Foreskin melanocyte (primary cell): ENCODE measurements at places on chromosomes 4 and X.

GRCh38 chr4:112509243-112510141 is 6.5 kb downstream of the NEUROG2 start:
- DNase-seq, result no peak

DNA sequence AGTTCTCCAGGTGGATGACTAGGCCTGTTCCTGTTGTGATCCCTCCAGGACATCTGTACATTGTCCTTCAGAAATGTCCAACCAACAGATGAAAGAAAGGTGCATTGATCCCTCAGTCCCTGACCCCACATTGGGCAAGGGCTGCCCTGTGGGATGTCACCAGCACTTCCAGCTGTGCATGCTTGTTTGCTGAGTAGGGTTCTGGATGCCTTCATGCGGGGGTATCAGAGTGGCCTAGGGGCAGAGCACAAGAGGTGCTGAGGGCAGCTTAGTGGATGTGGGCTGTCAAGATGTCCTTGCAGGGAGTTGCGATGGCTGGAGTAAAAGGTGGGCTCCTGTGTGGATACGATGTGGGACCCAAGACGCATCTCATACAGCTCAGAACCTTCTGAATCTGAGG is 112.5 kb downstream of the PALLD start:
- DNase-seq, result no peak

- DNase-seq, result no peak
These were observed 51.7 kb downstream of the ARFIP1 start for GRCh38 chr4:152831416-152831815.

GRCh38 chrX:4277122-4277521 is 563.7 kb upstream of the PRKX start:
- no peak for DNase-seq

- DNase-seq, result no peak
These were observed 44.3 kb downstream of the ARSJ start for GRCh38 chr4:113935190-113935589.

DNA sequence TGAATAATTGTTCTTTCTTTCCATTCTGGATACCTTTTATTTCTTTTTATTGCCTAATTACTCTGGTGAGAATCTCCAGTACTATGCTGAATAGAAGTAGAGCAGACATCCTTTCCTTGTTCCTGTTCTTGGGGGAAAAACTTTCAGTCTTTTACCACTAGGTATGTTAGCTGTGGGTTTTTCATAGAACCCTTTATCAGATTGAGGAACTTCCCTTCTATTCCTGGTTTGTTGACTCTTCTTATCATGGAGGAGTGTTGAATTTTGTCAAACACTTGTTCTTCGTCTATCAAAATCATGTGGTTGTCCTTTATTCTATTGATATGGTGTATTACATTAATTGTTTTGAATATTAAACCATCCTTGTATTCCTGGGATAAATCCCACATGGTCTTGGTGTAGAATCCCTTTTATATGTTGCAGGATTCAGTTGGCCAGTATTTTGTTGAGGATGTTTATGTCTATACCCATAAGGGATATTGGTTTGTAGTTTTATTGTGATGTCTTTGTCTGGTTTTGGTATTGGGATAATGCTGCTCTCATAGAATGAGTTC is 23.6 kb downstream of the SH3BP2 start:
- DNase-seq, result no peak

- DNase-seq, result no peak
These were observed 20.4 kb downstream of the DOK7 start for GRCh38 chr4:3483471-3483921.

- peak; percentile 42 for DNase-seq
These were observed 5.6 kb upstream of the TEC start for GRCh38 chr4:48275247-48275646.

- DNase-seq, result no peak
These were observed 38.2 kb downstream of the CENPI start for GRCh38 chrX:101136235-101136634.

GRCh38 chrX:24153178-24153795 is 3.8 kb downstream of the ZFX start:
- DNase-seq, result no peak

DNA sequence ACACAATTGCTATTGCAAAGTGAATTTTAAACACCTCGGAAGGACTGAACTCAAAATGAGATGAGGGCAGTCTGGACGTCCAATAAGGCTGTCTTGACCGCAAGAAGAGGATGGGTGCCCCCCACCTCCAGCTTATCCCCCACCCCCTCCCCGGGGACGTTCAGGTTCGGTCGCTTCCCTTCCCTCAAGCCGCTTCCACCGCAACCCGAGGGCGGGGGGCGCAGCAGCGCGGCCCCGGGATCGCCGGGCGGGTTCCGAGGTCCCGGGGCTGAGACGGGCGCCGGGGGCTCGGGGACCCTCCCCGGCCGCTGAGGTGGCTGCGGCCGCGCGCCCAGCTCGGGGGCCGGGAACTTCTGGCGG is 480 bp downstream of the USP46 start:
- DNase-seq, result no peak

DNA sequence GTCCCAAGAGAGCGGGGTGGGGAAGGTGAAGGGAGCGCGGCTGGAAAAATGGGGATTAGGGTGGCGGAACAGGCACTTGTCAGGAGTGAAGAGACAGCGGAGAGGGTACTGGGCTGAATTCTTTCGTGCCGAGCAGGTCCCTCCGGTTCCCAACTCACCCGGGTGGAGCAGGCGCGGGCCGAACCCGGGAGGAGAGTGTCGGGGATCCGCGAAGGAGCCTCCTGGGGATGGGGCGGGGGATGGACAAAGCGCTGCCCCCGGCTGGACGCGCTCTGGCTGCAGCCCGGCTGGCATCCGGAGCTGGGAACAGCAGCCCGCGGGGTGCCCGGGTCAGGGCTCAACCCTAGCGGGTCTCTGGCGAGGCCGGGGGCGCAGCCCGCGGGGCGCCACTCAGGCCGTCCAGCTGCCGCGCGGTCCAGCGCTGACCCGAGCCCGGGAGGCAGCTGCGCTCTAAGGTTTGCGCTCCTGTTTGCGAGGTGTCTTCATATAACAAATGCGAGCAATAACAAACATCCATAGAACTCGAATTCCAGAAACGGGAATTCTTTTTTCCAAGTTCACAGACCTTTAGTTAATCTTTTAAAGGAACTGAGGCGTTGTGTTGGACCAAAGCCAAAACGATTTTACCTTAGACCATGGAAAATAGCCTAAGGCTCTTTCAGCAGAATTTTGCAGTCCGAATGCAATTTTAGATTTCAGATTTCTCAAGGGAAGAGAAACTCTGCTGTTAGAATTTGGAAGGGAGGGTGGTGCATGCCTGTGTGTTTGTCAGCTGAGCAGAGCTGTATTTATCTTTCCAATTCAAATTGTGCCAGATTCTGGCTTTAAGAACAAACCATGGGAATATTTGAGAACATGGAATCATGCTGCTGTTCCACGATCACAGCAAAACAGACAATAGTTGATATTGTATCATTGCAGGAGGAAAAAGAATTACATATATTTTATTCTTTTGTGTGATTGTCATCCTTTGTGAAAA is 744 bp downstream of the NPY5R start:
- DNase-seq, result no peak

- DNase-seq, result no peak
These were observed 52.6 kb downstream of the LIMCH1 start for GRCh38 chr4:41590591-41590990.

DNA sequence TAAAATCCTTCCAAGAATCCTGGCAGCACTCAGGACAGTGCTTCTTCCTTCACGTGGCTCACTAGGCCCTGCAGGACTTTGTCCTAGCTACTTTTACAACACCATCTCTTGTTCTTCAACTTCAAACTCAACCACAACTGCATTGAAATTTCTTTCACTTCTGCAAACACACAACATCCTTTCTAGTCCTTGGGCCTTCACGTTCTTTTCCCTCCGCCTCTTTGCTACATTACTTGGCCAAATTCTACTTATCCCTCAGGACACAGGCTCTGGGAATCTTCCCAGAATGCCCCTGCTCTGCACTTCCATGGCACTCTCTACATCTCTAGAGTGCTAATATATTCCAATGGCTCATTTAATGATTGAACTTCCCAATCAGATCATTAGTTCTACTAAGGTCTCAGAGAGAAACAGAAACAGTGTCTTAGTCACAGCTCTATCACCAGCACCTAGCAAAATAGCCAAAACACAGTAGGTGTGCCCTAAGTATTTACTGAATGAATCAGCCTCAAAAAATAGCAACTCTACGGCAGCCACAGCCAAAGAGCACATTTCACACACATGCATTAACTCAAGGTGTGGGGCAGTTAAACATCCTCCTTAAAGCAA is 73.3 kb downstream of the MANBA start:
- peak; percentile 46 for DNase-seq

GRCh38 chrX:22690116-22690515 is 309.6 kb upstream of the DDX53 start:
- no peak for DNase-seq

- DNase-seq, result no peak
These were observed 15.0 kb upstream of the MTNR1A start for GRCh38 chr4:186570193-186570996.

DNA sequence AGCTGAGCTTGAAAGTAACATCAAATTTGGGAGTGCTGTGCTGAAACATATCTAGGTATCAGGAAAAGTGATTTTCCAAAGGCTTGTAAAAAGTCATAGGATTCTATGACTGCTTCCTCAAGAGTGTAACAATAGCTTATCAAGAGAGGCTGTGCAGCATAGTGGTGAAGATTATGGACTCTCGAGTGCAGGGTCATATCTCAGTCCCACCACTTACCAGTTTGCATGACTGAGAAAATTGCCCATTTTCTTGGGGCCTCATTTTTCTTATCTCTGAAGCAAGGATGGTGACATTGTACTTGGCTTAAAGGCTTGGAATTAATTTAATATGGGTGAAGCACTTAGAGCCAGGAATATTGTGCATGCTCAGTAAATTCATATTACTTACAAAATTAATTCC is 57.2 kb downstream of the AFF1 start:
- DNase-seq, result no peak

GRCh38 chrX:10648614-10649013 is 28.2 kb upstream of the MID1 start:
- DNase-seq, result no peak

GRCh38 chr4:183571350-183571941 is 66.6 kb downstream of the ING2 start:
- DNase-seq, result no peak

GRCh38 chr4:171342646-171343045 is 470.6 kb upstream of the GALNTL6 start:
- DNase-seq, result no peak

- no peak for DNase-seq
These were observed 108.8 kb downstream of the NHSL2 start for GRCh38 chrX:72019487-72019886.
